ENCODE measurements at places on chromosomes 7 and 10.

GRCh38 chr10:60428387-60428737 lies 38.7 kb upstream of the ANK3 start:
- DNase-seq = peak; percentile 77

- DNase-seq = peak; percentile 56
These were observed 183.0 kb upstream of the ANK3 start for GRCh38 chr10:60572511-60573194.

GRCh38 chr7:42012786-42013360 lies 224.1 kb downstream of the GLI3 start:
- no peak for DNase-seq

DNA sequence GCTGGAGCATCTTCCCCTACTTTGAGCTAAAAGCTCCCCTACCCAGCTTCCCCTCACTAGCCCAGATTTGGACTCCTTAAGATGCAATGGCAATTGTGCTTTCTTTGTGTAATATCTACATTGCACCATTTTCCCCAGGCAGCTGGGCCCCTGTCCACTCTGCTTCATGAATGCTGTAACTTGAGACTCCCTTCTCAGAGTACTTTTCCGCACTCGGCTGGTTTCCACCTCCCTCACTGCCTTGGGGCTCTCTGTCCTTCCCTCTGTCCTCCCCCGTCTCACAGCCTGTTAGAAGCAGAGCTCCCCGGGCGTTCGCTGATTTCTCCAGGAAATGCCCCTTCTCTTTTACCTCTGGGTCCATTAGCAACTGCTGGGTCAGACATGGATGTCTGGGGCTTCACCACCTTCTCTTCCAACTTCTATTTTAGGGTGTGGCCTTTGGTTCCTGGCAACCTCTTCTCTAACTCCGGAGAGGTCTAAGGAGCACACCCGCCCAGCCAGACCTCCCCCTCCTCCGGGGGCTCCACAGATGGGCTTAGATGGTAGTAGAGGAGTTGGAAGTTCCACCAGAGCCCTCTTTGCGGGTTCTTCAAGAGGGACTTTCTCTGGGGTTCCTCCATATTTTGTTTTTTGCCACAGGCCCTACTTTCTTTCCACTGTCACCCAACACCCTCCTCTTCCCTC lies 2.9 kb upstream of the TMEM72 start:
- peak; percentile 82 for DNase-seq

DNA sequence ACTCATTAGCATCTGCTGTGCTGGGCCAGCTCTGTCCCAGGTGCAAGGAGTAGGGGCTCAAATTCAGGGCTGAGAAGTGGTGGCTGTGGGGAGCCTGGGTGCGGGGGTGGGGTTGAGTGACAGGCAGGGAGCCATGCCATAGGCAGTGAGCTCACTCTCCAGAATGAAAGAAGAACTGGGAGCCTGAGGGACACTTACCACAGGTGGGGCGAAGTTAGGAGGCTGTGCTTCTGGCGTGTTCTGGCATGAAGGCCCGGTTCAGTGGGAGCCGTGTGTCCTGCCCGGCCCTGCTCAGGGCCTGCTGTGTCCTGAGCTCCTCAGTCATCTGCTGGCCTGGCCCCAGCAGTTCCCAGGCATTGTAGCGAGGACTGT lies 62.5 kb downstream of the MKI67 start:
- no peak for DNase-seq

GRCh38 chr10:95814011-95814727 lies 58.2 kb downstream of the ENTPD1 start:
- peak; percentile 98 for DNase-seq

GRCh38 chr10:16481052-16481728 lies 40.5 kb downstream of the C1QL3 start:
- no peak for DNase-seq

DNA sequence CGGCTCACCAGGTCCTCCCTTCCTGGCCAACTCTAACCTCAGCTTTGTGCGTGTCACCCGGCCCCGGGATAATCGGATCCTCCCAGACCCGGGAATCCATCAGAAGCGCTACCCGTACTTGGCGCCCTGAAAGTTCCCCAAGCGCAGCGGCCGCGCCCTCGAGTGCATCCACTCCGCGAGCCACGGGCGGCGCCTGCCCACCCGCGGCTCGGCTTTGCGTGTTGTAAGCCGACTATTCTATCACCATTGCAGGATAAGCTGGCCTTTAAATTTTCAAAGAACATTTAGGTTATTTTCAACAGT lies 35.7 kb upstream of the EBLN1 start:
- no peak for DNase-seq

- DNase-seq = no peak
These were observed 135.3 kb upstream of the FAM3C start for GRCh38 chr7:121531175-121532070.

GRCh38 chr7:7098280-7098818 lies 84.0 kb upstream of the C1GALT1 start:
- no peak for DNase-seq

GRCh38 chr10:84366041-84366440 lies 37.7 kb downstream of the CCSER2 start:
- no peak for DNase-seq

GRCh38 chr7:83517035-83517700 lies 131.8 kb downstream of the SEMA3E start:
- DNase-seq = no peak

- DNase-seq = no peak
These were observed 25.9 kb downstream of the TNKS2 start for GRCh38 chr10:91824076-91824475.

DNA sequence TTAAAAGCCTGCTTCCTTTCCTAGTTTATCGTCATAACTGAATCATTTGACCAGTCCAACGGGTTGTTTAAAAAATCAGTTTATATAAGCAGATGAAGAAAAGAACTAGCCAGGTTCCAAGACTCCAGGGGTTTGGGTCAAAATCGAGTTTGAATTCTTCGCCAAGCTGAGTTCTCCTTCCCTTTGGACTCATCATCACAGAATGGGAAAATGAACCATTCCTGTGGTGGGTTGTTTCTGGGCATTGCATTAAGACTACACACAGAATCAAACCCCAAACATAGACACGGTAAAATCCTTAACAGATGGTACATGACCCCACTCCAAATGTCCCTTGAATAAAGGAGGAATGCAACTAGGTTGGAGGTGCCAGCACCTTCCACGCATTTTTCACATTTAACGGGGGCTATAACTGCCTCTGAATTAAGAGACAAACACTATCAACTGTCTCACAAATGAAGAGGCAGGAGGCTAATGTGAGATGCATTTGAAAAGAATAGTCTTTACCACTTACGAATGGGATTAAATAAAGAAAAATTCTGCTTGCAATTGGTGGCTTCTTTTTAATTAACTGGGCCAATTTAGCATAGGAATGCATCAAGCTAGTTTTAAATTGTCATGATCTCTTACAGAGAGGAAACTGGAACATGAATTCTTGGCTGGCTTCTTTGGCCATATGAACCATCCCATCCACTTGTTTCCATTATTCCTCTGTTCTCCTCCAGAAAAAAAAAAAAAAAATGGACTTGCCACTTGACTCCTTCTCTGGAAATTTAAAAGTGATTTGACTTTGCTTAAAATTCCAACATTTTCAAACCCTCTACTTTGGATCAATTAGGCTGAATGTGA lies 61.1 kb downstream of the CHST15 start:
- no peak for DNase-seq

DNA sequence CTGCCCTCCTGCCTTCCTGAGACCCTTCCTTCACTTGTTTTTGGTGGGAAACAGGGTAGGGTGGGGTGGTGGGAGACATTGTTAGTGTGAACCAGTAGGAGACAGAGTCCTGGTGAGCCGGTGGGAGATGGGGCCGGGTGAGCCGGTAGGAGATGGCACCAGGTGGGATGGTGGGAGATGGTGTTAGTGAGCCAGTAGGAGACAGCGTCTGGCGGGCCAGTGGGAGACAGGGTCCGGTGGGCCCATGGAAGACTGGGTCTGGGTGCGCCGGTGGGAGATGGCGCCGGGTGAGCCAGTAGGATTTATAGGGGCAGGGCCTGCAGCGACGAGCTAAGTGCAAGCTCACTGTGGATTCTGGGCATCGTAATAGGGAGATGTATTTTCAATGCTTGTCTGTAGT lies 116.8 kb downstream of the TRRAP start:
- no peak for DNase-seq

GRCh38 chr10:101725296-101726114 lies 30.5 kb upstream of the FBXW4 start:
- no peak for DNase-seq

DNA sequence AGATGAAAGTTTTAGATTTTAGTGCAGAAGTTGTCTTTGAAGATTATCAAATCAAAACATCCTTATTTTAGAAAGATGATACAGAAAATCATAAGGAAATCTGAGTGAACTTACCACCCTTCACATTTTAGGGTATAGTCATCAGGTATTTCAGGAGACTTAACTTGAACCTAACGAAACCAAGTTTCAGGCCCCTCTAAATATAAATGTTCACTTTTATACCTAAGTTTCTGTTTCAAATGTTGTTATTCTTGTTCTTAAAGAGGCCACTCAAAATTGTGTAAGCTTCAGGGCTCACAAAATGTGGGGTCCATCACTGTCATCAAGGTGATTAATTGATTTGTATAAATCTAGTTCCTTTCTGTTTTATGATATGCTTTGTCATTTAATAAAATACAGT lies 216.2 kb downstream of the KIAA1217 start:
- no peak for DNase-seq

DNA sequence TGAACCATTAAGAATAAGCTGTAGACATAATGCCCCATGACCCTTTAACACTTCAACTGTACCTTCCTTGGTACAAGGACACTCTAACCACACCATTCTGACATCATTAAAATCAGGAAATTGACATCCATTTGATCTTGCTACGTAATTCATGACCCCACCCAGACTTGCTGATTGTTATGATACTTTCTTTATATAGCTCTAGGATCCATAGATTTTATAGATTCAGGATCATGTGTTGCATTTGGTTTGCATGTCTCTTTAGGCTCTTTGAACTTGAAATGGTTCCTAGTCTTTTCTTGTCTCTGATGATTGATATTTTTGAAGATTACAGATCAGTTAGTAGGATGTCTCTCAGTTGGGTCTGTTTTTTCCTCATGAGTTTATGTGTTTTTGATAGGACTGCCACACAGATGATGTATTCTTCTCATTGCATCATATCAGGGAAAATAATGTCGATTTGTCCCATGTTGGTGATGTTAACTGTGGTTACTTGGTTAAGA lies 13.5 kb downstream of the CCM2 start:
- no peak for DNase-seq

DNA sequence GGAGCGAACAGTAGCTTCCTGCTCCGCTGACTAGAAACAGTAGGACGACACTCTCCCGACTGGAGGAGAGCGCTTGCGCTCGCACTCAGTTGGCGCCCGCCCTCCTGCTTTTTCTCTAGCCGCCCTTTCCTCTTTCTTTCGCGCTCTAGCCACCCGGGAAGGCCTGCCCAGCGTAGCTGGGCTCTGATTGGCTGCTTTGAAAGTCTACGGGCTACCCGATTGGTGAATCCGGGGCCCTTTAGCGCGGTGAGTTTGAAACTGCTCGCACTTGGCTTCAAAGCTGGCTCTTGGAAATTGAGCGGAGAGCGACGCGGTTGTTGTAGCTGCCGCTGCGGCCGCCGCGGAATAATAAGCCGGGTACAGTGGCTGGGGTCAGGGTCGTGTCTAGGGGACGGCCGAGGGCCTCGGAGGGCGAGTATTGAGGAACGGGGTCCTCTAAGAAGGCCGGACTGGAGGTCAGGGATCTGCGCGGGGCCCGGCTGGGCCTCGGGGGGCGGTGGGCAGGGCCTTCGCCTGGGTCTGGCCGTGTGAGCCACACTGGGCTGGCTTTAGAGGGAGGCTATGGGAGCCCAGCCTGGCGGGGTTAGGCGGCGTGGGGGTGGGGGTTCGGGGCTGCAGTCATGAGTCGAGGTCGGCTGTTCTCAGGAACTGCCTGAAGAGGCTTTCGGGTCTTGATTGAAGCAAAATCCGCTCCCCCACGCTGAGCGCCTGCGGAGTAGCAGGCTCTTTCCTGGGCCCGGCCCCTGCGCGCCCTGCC lies at the start of gene CDK1:
TSS of gene CDK1 (plus strand) at position 265 of the 757 bp plus-strand sequence. CDS start 1,688 bp downstream, outside the sequence.
- peak; percentile 99 for DNase-seq

GRCh38 chr10:59812519-59813122 lies 59.4 kb upstream of the MRLN start:
- no peak for DNase-seq

- no peak for DNase-seq
These were observed 588 bp downstream of the CYREN start for GRCh38 chr7:135169964-135170273.

DNA sequence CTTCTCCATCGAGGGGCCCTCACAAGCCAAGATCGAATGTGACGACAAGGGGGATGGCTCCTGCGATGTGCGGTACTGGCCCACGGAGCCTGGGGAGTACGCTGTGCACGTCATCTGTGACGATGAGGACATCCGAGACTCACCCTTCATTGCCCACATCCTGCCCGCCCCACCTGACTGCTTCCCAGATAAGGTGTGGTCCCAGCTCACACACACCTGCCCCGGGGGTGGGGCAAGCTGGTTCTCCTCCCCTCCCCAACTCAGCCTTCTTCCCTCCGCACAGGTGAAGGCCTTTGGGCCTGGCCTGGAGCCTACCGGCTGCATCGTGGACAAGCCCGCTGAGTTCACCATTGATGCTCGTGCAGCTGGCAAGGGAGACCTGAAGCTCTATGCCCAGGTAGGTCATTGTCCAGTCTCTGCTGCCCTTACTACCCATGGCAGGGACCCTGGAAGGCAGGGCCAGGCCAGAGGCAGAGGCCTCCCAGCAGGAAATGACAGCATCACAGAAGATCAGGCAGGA lies 11.0 kb downstream of the FLNC start:
- no peak for DNase-seq

DNA sequence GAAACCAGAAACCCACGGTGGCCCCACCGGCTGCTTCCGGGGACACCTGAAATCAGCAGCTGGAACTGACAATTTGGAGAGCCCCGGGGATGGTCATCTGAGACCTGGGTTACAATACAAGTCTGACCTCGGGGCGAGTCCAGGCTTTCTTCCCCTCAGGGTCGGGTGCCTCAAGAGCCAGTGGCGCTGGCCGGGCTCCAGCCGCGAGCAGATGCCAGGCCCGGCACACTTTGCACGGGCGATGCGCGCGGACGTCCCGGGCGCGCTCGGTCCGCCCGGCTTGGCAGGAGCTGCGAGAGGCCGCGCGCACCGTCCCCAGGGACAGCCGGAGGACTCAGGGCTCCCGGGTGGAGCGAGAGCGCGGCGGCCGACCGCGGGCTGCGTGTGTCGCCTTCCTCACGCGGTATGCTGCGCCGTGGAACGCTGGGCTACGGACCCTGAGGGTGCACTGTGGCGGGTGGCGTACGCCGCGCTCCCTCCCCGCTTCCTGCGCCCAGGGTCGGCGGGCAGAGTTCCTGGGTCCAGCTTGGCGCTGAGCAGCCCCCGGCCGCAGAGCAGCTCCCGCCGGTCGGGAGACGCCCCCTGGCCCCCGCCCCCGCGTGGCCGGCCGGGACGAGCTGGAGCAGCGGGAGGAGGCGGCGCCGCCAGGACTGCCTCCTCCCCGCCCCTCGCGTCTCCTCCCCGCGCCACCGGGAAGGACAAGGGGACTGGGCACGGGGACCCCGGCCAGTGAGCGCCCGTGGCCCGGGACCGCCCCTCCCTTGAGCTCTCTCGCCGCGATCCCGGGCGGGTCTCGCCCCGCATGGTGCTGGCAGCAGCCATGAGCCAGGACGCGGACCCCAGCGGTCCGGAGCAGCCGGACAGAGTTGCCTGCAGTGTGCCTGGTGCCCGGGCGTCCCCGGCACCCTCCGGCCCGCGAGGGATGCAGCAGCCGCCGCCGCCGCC lies at the start of gene RBM20:
TSS of gene RBM20 (plus strand) at position 684 of the 945 bp plus-strand sequence. CDS start at position 803, 119 bp downstream.
- DNase-seq = peak; percentile 15
